ENCODE measurements at places on chromosomes 5 and 9.

- no peak for DNase-seq
Observed at GRCh38 chr5:115558388-115558956, 13.9 kb upstream of the FEM1C start.

GRCh38 chr5:40308867-40309266, 370.8 kb upstream of the PTGER4 start:
- no peak for DNase-seq

DNA sequence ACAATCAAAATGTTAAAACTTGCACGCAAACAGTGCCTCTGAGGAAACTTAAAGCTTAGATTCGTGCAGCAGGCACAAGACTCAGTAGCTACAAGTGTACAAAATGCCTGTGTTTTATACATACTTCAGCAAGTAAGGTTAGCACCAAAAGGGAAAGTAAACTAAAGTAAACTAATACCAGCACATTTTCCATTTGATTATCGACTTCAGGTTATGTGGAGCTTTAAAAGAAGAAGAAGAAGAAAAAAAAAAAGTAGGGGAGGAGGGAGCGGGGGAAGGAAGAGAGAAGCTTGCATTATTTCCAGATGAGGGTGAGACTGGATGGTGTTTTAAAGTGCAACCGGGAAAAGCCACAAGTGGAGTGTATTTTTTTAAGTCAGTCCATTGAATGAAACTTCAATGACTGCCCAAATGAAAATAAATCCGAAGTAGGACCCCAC, 596 bp upstream of the ADAMTS6 start:
- peak; percentile 31 for DNase-seq

DNA sequence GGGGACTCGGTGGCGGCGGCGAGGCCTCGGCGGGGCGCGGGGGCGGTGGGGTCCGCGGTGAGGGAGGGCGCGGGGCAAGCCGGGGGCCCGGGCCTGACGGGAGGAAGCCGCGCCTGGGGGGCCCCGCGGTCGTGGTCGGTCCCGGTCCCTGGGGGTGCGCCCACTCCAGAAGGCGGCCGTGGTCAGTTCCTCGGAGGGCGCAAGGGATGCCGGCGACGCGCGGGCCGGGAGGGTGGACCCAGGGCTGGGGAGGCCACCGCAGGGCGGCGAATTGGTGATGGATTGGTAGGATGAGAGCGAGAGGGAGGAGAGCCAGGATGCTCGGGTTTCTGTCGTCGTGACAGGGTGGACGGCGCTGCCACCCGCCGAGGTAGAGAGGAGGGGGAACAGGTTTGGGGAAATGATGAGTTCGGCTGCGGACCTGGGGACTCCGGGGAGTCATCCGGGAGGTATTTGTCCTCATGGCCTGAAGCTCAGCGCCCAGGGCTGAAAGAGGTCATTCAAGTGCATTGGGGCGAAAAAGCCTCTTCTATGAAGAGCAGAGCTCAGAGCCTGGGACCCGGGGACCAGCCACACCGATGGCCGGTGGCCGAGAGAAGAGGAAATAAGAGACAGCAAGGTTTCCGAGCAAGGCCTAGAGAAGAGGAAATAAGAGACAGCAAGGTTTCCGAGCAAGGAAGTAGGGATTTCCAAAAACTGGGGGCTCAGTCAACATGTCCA, 557 bp downstream of the GNG10 start:
- peak; percentile 26 for DNase-seq

DNA sequence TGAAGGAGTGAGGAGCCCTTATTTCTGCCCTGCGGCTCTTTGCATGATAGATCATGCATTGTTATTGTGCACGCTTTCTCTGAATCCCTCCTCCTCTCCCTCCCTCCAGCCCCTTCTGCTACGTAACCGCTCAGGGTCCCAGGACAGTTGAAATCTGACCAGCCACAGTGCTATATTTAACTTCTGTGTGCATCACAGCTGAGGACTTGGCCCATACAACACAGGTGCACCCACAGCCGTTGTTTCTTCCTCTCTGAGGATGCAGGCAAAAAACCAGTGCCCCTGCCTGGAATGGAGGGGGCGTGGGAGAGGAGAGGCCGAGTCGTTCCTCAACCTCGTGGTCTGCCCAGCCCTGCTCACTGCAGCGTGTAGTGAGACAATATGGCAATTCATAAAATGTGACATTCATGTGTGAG, 335.6 kb upstream of the CLINT1 start:
- DNase-seq, result no peak

- peak; percentile 49 for DNase-seq
Observed at GRCh38 chr9:136566901-136567300, 21.1 kb upstream of the NOTCH1 start.

DNA sequence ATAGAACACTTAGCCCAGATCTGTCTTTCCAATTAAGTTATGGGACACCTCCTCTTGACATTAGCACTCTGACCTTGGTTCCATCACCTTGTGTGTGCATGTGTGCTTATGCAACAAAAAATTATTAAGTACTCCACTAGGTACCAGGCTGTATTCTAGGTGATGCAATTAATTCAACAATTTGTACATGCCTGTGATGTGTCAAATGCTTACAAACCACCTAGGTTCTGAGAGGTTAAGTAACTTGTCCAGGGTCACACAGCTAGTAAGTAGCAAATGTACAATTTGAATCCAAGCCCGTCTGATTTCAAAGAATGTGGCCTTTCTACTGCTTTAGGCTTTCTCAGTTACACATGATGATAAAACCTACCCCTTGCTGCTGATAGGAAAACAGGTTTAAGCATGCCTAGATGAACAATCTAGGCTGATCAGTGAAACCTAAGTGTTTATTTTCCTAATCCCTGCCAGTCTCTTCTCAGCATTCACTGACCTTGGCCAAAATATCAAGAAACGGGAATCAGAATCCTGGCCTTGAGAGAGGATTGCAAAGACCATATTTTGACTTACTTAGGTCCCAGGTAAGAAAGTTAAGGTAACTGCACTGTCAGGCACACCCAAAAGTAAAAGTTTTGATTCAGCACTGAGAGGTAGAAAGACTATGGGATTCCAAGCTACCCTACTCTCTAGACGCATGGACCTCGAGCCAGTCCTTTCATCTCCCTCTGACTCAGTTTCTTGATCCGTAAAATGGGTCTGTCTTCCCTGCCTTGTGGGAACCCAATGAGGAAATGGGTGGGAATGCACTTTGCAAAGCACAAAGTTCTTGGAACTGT, 1.0 kb downstream of the TBC1D2 start:
- peak; percentile 42 for DNase-seq

- no peak for DNase-seq
Observed at GRCh38 chr5:1152156-1152555, 40.3 kb upstream of the SLC12A7 start.

All from MCF 10A (cell line).